ENCODE measurements at places on chromosomes 5 and 9.
A peak's percentile ranks its signal among the peaks of the same experiment; 100 is the strongest.

- peak; percentile 20 for DNase-seq
These were observed 25.4 kb downstream of the CTNND2 start for GRCh38 chr5:11878814-11879213.

- no peak for DNase-seq
These were observed at the start of gene BSPRY for GRCh38 chr9:113349445-113350094. TSS of gene BSPRY (plus strand) at chr9:113349541. CDS start at chr9:113349580, 39 bp downstream.

GRCh38 chr5:172828911-172829431 is 5.1 kb upstream of the ERGIC1 start:
- no peak for DNase-seq

DNA sequence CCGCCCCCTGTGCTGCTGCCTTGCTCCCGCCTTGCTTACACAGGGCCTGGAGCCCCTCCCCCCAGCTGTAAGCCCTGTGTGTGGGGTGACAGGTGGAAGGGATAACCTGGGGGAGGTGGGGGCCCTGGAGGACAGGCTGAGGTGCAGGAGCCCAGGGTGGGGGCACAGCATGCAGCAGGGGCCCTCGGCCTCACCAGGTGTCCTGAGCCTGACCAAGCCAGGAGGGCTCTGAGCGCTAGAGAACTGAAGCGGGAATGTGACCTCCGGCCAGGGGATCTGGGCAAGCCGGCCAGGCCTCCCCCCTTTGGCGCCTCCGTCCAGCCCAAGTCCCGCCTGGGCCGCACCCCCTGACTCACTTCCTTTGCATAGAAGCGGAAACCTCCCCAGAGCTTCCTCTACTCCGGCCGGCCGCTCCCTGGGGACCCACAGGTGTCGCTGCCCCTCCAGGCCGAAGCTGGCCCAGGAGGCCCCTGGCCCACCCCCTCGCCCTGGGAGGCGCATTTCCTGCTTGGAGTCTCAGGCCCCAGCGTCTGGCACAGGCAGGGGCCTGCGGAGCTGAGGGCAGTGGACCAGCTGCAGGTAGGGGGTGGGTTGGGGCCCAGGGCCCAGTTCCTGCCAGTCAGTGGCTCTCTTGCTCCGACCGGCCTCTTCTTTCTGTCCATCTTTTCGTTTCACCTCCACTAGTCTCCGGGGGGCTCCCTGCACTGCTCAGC is at the start of gene TOR4A:
Gene TOR4A (plus strand): TSS at position 398 of the 713 bp plus-strand sequence. CDS start 964 bp downstream, outside the sequence.
- no peak for DNase-seq

GRCh38 chr5:178385496-178385890 is 152.9 kb upstream of the PHYKPL start:
- DNase-seq = no peak

DNA sequence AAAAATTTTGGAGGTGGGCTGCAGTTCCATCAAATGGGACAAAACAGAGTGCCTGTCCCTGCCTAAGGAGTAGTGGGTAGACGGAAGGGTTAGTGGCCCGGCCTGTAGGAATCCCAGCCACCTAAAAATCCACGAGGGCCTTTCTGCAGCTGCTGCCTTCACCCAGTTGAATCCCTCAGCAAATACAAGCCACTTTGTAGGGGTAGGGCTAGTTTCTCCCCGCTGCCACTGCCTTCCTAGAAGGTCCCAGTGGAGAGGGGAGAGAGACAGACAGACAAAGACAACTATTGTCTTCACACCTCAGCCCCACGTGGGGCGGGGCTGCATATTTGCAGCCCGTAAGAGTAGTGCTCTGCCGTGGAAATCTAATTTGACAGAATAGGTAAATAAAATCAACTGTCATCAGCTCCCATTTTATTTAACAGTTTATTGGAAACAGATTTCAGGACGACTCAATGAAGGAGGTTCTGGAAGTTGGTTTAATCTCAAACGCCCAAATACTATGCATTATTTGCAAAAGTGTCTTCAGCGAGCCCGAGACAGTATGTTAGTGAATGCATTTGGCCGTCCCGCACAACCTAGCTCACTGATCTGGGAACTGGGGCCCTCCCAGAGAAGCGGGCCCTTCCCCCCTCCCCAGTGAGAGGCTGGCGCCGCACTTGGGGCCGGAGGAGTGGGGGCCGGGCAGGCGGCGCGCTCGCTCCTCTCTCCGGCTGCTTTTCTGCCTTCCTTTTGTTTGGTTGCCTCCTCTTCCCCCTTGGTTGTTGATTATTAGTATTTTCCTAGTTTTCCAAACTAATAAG is 67.6 kb upstream of the TBCA start:
- peak; percentile 48 for DNase-seq

GRCh38 chr5:167271511-167271910 is 1019.9 kb upstream of the WWC1 start:
- DNase-seq = no peak

GRCh38 chr5:177146891-177147638 is 13.5 kb downstream of the NSD1 start:
- no peak for DNase-seq

- no peak for DNase-seq
These were observed 162.2 kb downstream of the OXCT1 start for GRCh38 chr5:41707853-41708603.

DNA sequence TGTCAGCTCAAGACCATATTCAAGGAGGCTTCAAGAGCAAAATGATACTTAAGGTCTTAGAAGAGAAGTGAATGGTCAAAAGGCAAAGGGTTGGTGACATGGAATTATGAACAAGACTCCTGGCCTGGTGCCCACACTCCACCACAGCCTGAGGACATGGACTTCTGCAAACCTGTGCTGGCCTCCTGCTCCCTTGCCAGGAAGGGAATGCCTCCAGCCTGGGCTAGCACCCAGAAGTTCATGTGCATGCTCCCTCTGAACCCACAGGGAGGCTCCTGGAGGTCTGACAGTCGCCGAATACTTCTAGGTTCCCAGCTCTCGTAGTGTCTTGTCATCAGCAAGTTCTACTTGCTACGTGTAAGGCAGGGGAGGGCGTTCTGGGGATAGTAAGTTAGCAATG is 156.7 kb downstream of the FSTL4 start:
- no peak for DNase-seq

GRCh38 chr9:38094165-38094564 is 25.1 kb upstream of the SHB start:
- DNase-seq = no peak

- DNase-seq = no peak
These were observed 30.6 kb upstream of the SMU1 start for GRCh38 chr9:33106827-33107621.

GRCh38 chr9:125744616-125745015 is 2.6 kb upstream of the PBX3 start:
- DNase-seq = no peak

DNA sequence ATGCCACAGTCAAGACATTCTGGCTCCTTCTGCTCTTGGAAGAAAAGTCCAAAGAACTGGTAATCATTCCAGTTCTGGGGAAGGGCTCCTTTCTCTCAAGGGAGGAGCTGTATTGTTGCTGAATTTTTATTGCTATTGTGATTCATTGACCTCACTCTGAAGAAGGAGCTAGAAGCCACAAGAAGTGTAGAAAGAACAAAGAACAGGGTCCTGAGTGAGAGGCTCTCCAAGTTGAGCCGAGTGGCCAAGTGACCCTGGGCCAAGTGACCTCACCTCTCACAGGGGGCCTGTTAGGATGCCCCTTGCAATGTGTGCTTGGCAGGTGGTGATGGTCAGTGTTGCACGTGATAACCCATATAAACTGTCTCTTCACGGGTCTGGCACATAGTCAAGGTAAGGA is 173.3 kb downstream of the FGF18 start:
- no peak for DNase-seq

DNA sequence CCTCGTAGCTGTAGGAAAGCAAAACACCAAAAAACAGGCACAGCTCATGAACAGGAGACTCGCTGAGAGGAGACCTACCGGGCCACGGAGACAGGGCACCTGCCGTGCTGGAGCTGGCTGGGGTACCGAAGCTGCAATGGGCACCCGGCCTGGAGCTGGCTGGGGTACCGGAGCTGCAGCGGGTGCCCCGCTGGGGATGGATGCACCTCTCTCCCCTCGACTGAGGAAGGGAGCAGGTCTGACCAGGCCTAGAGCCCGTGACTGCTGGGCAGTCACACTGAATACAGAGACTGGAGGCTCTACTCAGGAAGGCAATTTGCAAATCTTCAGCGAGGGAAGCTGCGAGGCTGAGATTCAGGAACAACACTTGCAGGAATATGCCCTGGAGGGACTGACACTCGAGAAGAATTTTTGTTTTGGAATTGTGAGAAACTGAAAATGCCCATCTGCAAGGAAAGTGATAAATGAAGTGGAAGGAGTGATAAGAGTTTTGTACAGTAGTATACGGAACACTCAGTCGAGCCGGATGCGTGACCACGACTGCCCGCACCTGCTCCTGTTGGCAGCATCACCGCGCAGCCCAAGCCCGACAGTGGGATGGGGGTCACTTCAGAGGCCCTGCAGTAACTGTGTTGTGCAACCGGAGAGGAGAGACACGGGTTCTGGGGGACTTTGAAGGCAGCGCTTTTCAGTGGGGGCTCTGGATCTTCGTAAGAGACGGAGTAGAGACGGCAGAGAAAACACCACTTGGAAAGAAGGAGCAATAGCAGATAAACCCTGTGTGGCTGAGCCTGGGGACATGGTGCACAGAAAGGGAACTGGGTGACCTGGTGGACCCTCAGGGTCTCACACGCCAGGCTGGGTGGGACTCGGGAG is 27.9 kb upstream of the LPCAT1 start:
- DNase-seq = no peak

- no peak for DNase-seq
These were observed 1639.4 kb upstream of the C9orf72 start for GRCh38 chr9:29212397-29213387.

- DNase-seq = no peak
These were observed 136.0 kb upstream of the EFNA5 start for GRCh38 chr5:107806705-107807104.

DNA sequence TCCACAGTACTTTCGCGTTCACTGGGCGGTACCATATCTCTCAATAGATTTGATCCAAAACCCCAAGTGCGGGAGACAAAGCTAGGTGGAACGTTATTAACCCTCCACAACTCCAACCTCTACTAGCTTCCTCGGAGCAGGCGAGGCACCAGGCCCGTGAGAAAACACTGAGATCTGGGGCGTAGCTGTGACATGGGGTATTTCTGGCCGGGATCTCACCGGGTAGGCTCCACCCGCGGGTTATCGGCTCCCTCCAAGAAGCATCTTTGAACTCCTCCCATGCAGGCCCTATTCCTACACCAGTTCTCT is 350 bp upstream of the SLC25A46 start:
- DNase-seq = no peak

GRCh38 chr9:131465401-131465800 is 37.3 kb upstream of the POMT1 start:
- no peak for DNase-seq

GRCh38 chr9:129007035-129007765 is 20.9 kb downstream of the SH3GLB2 start:
- no peak for DNase-seq

DNA sequence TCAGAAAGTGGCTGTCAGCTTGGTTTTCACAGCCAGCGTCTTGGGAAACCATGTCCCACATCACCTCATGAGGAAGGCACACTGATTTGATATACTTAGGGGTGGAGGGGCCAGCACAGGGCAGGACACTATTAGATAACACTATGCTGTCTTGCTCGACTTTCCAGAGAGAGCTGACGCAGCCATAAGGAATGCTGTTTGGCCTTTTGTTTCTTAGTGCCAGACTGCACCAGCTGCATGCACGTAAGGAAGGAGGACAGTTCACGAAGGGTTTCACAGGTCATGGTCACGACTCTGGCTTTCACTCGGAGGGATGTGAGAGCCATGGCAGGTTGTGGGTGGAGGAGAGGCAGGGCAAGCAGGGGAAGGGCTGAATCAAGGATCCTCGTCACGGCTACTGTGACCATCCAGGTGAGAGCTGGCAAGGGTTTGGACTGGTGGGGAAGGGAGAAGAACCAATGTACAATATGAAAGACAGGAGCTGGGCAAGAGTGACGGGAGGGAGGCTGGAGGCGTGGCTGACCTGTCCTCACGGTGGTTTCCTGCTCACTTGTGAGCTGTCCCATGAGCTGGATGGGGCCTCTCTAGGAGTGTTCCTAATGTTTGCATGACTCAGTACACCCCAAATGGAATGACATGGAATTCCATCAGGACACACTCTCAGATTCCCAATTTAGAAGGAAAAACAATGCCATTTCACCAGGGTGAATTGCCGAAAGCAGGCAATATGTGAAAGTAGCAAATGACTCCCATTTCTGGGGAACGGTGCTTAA is 61.7 kb downstream of the OTULIN start:
- no peak for DNase-seq

DNA sequence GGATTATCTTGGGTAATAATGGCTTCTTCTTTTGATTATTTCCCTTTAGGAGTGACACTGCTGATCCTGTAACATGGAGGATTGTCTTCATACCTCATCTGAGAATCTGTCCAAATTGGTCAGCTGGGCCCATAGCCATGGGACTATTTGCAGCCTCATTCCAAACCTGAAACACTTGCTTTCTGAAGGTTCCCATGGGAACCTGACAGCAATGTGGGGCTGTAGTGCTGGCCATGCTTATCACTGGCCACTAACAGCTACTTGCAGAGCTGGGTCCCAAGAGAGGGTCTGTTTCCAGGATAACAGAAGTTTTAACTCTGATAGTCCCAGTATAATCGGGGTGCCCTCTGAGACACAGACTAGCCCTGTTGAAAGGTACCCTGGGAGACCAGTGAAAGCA is 87.4 kb downstream of the KIAA1958 start:
- DNase-seq = no peak

DNA sequence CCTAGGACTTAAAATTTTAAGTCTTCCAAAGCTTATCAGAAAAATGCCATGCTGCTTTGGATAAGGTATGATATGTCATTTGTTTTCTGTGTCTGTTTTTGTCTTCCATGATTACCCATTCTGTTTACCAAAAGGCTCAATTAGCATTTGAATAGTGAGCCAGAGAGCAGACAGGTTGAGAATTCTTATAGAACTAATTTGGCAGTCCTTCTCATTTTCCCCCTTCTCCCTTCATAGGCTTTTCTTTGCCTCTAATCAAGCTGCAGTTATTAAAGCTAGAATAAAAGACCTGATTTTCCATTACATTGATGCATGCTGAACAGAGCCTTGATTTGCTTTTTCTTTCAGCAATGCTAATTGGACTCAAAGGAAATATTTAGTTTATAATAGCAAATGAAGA is 993.0 kb downstream of the MAT2B start:
- DNase-seq = no peak
